Gastrocnemius medialis (tissue), 4 donors: ENCODE measurements at places on chromosomes 2 and 18. TPM values are rescaled to one million over a fixed set of nuclear protein-coding genes. Genes with fewer than 3 reads are reported as not detected.

The DTNA gene
- 63.9 TPM for total RNA-seq

The NAT8 gene
- 0.31 TPM for total RNA-seq

The ALMS1 gene
- total RNA-seq, result 11.0 TPM

The CHPF gene
- 49.2 TPM for total RNA-seq

The FAM117B gene
- total RNA-seq, result 4.5 TPM

The CFAP221 gene
- total RNA-seq, result not detected

DNA sequence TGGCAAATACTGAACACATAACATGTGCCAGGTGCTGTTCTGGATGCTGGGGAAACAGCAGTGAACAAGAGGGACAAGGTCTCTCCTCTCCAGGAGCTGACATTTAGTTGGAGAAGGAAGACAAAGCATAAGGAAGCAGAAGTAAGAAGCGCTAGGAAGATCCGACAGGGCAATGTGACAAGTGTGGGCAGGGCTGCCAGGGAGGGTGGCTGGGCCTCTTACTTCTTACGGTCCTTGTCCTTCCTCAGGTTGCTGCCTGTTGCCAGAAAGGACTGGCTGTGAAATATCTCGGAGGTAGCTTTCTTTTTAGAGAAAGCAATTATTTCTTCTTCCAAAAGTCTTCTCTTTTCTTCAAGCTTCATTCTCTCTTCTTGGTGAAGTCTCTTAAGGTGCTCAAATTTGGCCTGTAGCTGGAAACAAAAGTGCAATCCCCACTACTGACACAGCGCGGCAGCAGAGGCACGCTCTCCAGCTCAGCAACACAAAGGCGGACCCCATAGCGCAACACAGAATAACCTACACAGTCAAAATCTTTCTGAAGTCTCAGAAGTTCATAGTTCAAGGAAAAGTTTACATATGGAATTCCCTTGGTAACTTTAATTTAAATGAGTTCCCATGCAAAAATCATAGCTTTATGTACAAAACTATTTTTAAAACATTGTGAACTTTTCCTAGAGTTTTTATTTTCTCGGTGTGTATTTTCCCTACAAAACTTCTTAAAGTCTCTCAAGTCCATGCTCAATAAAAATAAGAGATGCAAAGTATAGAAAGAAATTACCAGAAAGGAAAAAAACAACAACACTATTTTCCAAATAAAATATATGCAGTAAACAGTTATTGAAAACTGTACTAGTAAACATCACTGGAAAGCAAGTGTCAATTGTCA is 67.7 kb downstream of the SEPTIN10 start:
- DNase-seq, result peak; percentile 39

DNA sequence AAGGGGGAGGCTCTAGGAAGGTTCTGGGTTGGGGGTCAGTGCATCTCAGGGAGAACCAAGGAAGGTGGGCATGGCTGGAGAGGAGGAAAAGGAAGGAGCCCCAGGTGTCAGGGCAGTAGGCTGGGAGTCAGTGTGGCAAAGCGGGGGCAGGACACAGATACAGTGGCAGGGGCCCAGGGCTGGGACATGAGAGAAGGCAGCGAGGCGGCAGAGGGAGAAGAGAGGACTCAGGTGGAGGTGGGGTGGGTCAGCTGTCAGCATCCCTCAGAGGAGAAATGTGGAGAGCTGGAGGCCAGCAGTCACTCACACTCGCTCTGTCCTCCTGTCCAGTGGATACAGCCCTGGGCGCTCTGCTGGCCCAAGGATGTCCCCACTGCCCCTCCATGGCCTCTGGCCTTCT is 5.6 kb upstream of the GMPPA start:
- DNase-seq, result no peak

GRCh38 chr2:171289991-171290390 is 129.3 kb upstream of the TLK1 start:
- DNase-seq, result no peak

DNA sequence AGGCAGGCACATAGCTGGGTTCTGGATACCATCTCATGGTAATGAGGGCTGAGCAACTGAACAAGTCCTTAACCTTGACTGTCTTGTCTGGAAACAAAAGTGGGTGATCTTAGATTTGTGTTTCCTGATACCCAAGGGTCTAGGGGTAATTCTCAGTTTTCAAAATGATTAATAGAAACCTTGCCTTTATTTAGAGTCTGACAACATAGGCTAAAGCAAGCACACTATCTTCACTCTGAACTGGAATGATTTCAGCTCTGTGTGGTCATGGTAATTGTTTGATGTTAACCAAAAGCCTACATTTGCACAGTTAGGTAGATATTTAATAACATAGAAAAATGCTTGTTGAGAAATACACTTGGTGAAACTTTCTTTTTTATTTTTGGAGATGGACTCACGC is 6.8 kb upstream of the LAMA3 start:
- no peak for DNase-seq

DNA sequence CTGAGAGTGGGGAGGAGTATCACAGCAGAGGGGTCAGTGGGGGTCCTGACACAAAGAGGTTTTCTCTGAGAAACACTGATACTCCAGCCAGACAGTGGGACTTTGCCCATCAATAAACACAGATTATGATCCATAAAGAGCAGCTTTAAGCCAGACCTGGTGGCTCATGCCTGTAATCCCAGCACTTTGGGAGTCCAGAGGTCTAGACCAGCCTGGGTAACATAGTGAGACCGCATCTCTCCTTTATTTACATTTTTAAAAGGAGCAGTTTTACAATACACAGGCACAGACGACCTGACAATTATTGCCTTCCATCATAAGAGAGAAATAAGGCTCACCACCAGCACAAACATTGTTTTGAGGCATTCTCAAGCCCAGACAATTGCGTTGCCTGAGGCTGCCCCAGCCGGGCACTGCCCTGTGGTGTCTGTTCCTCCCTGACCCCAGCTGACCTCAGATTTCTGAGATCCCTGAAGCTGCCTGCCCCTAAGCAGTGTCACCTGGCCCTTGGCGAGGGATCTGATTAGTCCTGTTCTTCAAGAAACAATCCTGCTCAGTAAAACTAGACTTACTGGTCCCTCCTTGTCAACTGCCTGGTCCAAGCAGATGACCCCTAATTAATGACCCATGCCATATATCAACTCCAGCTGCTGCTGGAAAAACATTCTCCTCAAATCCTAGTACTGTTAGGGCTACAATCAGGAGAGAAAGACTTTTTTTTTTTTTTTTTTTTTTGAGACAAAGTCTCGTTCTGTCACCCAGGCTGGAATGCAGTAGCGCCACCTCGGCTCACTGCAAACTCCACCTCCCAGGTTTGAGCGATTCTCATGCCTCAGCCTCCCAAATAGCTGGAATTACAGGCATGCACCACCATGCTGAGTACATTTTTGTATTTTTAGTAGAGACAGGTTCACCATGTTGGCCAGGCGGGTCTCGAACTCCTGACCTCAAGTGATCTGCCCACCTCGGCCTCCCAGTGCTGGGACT is 59.4 kb upstream of the SOS1 start:
- no peak for DNase-seq

- DNase-seq, result no peak
These were observed 69.8 kb downstream of the BCL2 start for GRCh38 chr18:63249771-63250170.

DNA sequence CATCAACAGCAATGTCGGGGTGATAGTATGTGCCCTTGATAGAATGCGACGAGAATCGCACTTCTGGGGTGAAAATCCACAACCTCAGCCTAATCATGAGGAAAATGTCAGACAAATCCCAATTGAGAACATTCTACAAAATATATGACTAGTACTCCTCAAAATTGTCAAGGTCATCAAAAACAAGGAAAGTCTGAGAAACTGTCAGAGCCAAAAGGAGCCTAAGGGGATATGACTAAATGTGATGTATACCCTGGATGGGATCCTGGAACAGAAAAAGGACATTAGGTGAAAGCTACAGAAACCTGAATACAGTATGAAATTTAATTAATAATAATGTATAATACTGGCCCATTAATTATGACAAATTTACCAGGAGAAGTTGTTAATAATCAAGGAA is 7.6 kb upstream of the CACNB4 start:
- DNase-seq, result no peak

DNA sequence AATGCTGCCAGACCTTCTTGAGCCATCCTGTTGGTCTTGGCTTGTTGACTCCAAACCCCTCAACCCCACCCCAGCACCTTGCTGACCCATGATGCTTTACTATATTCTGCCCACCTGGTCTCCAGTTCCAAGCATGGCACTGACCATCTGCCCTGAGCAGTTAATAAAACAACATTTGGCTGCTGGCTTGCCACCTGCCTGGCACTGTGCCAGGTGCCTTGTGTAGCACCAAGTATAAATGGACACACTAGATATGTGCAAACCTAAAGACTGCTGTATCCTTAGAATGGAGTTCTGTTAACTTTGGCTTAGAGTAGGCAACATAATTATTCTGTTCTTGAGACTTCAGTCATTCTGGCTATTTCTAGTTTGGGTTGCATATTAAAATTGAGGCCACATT is 91.4 kb downstream of the ACSL3 start:
- DNase-seq, result no peak

DNA sequence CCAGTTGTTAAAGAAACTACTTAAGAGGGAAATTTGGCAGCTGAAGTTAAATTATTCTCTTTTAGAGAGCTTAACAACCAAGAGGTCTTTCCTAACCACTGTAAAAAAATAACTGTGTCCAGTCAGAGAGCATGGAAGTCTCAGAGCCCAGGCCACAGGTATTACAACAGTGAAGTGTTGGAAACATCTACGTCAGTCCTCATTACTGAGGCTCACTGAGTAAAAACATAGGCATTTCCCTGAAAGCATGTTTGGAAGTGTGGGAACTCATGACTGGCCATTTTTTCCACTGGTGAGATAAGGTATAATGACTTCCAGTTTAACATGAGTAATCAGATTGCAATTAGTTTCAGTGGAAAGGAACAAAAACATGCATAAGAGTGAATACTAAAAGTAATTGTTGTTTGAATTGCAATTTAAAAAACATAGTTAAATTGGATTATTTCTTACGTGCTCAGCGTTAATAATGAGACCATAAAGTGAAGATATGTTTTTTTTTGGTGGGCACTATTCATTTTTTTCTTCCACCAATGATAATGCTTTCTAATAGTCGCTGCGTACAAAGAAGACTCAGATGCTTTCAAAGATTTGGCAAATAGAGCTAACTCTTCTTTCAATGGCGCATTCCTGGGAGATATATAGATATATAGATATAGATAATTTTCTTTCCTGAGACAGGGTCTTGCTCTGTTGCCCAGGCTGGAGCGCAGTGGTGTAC is 60.8 kb downstream of the EFEMP1 start:
- peak; percentile 39 for DNase-seq

DNA sequence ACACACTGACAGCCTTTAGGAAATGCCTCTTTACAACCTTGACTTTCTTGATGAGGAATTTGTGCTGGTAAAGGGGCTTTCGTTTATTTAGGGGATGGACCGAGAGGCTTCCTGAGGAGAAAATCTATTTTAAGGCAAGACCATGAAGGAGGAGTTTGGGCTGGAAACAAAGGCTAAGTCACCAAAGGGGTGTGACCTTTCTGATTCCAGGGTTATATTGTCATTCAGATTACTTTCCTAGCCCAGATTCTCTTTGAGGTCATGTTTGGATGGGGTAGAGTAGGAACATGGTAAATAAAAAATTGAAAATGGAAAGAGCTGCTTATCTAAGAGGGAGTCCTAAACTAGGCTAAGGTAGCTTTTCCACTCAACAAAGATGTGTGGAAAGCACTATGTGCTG is 77.1 kb upstream of the UGP2 start:
- no peak for DNase-seq

- DNase-seq, result no peak
These were observed 62.0 kb downstream of the TGIF1 start for GRCh38 chr18:3511980-3512379.

DNA sequence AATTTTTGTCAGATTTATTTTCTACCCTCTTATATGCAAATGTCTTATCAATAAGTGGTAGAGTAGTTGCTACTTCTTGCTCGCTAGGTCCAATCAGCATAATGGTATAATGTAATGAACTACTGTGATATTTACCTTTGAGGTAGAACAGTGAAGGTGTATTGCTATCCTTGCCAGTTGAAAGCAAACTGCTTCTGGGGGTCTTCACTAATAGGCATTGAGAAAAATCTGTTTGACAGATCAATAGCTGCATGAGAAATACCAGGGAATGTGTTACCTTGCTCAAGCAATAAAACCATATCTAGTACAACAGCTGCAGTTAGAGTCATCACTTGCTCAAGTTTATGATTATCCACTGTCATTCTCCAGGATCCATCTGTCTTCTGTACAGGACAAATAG is 50.1 kb upstream of the EFEMP1 start:
- no peak for DNase-seq

DNA sequence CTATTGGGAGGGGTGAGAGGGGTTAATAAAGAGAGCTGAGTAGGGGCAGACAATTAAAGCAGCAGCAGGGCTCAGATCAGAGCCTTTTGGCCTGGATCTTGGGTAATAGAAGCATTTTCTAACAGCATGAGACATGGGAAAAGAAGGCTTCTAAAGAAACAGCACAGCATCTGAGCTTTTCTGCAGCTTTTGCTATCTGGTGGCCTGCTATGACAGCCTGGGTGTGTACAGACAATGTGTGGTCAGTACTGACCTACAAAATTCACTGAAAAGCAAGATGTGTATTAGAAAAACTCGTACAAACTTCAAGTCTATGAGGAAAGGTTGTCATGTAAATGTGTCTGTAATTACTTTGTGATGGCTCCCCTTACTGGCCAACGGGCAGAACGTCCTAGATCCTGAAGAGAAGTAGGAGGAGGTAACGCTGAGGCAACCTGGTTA is 95.6 kb downstream of the GALNT3 start:
- no peak for DNase-seq

DNA sequence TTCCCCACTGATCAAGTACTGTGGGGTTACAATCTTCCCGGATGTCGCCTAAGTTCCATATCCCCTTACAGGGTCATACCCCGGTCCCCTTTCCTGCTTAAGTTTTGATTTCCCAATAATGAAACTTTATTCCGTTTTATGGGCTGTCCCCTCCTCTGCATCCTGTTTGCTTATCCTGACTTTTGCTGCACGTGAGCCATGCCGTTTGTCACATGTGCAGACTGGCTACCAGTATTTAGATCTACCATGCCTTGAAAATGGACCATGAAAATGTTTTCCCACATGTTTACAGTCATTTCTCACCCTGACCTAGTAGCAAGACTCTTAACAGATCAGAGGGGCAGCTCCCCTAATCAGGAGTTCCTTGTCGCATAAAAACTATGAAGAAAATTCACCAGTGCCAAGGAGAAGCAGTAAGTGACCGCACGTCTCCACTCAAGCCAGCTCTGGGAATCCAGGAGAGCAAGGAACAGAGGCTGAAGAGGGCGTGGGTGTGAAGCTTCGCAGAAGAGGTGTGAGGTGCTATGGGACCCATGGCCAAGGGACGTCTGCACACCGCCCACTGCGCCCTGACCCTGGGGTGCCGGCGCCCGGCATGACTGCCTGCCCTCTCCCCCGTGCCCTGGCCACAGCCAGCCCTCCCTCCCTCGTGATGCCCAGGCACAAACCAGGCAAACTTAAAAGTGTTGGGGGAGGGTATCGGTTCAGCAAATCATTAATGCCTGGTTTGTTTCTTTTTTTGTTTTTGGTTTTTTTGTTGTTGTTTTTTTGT is 440.8 kb upstream of the SALL3 start:
- no peak for DNase-seq

DNA sequence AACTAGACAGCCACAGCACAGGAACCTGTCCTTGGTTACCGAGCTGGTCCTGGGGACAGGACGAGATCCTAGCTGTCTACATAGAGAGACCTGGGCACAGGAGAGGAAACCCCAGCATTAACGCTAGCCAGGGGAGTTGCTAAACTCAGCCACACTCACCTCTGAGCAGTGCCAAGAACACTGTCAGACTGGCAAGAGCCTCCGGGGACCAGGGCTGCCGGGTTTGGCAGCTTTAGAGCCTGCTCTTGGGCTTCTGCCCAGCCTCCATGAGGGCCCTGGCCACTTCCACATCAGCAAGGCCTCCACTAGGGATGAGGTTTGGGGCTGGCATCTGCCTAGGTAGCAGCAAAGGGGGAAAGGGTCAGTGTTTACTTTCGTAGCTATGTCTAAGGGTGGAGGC is 6.7 kb downstream of the TMBIM1 start:
- peak; percentile 92 for DNase-seq
